ENCODE measurements at places on chromosomes 1 and 21.

- no peak for DNase-seq
Observed at GRCh38 chr1:6178751-6179563, 1.2 kb downstream of the CHD5 start.

- peak; percentile 74 for DNase-seq
Observed at GRCh38 chr1:156625436-156626078, 6.3 kb downstream of the HAPLN2 start.

DNA sequence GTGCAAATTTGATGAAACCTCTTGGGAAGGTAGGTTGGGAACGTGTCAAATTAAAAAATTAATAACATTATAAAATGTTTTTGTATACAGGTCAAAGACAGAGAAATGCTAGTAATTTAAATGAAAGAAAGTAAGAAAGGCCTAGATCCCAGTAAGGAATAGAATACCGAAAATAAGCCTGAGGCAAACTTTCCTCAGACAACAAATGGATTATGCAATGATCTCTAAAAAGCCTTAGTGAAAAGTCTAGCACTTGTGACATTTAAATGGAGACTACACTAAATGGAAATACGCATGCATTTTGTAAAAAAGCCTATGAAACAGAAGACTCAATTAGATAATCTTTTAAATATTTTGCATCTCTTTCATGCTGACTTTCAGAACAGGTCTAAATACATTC, 138.5 kb upstream of the ZNHIT6 start:
- no peak for DNase-seq

DNA sequence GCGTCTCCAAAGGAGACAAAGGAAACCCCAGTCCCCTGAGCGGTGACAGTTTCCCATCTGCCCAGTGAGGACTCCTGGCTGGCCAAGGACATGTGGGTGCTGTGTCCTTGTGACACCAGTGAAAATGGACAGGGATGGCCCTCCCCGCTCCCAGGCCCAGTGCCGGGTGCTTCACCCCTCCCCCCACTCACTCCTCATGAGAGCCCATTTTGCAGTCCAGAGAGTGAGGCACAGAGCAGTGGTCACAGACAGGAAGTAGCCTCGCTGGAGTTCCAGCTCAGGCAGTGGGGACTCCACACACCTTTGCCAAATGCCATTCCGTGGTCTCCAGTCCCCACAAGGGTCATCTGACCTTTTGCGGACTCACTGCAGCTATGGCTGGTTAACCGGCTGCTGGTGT, 642.9 kb downstream of the PTPRU start:
- no peak for DNase-seq

DNA sequence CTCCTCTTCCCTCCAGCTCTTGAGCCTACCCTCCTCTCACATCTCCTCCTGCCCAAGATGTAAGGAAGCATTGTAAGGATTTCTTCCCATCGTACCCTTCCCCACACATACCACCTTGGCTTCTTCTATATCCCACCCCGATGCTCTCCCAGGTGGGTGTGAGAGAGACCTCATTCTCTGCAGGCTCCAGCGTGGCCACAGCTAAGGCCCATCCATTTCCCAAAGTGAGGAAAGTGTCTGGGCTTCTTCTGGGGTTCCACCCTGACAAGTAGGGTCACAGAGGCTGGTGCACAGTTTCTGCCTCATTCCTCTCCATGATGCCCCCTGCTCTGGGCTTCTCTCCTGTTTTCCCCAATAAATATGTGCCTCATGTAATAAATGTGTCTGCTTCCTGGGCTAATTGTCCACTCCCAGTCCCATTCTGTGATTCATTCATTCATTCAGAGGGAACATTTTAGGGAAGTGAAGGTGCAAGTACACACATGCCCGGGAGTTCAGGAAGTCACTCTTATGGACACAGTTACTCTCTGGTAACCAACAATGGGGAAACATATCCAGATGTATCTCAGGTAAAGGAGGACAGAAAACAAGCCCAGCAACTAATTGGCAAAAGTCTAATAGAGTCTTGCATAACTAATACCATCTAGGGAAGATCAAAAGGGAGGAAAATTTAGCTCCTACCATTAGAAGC, 1.9 kb downstream of the SPRR4 start:
- no peak for DNase-seq

- no peak for DNase-seq
Observed at GRCh38 chr1:85351202-85351828, 74.9 kb upstream of the BCL10 start.

- no peak for DNase-seq
Observed at GRCh38 chr21:36473203-36473602, 6.7 kb downstream of the CLDN14 start.

DNA sequence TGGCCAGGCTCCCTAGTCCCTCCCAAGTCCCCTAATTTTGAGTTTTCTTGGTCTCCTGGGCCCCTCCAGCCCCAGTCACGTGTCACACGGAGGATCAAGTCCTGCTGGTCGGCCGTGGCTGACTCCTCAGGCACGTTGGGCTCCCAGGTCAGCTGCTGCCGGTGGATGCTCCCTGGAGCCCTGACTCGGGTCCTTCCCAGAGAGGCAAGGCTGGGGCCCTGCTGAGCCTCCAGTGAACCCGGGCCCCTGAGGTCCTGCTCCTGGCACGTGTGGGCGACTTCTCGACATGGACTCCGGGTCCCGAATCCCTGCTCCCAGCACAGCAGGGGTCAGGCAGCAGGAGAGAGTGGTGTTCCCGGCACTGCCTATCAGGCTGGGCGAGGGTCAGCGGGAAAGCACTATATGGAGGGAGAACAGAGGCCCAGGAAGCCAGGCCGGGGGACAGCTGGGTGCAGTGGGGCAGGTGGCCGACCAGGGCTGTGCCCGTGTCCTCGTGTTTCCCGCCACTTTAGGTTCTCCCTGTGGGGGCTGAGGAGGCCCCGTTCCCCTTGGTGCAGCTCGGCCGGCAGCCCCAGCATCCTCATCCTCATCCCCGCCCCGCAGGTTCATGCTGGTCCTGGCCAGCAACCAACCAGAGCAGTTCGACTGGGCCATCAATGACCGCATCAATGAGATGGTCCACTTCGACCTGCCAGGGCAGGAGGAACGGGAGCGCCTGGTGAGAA, 13.2 kb downstream of the TMEM240 start:
- DNase-seq, result no peak

DNA sequence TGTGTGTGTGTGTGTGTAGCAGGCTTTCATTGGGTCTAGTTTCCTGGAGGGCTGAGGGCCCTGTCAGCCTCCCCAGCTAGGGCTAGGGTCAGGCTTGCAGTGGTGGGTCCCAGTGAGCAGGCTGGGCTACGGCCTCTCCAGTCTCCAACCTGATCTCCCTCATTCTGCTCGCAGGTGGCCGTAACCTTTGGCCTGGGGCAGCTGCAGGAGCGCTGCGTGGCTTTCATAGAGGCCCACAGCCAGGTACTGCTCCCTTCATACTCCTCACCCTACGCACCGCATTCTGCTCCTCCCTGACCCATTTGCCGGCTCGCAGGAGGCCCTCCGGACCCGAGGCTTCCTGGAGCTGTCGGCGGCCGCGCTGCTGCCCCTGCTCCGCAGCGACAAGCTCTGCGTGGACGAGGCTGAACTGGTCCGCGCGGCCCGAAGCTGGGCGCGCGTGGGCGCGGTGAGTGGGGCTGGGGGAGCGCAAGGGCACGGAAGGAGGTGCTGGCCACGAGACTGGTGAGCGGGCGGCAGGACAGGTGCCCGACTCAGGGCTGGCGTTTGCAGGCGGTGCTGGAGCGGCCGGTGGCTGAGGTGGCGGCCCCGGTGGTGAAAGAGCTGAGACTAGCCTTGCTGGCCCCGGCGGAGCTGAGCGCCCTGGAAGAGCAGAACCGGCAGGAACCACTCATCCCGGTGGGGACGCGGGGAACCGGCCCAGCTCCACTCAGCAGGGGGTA, 4.7 kb downstream of the BTBD19 start:
- no peak for DNase-seq

DNA sequence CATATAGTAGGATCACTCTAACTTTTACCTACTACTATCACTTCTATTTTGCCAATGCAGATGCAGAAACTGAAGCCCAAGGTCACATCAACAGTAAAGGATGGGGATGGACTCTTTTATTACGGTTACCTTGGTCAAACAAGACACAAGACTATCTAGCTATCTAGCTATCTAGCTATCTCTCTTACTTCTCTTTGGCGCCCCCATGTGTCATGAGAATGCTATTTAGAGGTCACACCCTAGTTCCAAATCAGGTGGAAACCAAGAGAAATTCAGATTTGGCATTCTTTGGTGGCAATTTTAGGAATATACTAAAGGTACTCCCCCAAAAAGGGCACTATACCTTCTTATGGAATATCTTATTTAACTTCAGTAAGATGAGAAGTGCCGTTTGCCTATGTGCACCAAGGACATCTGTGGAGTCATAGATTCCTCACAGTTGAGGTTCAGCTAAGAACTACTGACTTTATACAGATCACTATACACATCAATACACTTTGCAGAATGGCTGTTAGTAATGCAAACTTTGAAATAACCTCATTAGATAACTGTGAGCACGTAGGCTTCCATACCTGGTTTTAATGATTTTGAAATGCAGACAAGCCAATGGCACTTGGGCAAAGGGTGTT, 6.7 kb downstream of the ZNF648 start:
- DNase-seq, result peak; percentile 79

DNA sequence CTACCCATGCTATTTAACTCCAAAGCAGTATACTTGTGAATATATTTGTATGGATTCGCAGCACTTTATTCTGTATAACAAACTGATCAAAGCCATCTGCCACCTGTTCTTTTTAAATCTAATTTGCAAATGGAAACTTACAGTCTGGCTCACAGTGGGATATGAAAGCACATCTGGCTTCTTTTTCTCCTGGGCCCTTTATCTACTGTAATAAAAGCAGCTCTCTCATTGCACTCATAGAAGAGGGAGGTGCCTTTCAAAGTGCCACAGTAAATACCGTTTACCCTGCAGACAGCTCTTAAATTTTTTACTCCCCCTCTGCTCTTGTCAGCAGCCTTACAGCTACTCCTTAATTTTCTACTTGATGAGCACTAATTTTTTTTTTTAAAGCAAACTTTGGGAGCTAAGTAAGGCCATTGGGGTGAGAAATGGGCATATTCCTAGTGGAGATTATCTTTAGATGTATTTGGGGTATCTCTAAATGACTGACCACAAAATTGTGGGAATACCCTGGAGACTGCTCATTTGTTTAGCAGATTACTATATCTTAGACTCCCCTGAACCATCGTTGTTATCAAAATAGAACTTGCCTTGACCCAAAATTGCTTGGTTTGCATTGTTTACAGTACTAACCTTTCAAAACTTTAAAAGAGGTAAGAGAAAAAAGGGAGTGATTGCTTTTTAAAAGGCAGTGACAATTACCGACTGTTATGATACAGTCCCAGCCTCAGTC, 110.1 kb downstream of the VPS13D start:
- DNase-seq, result no peak

DNA sequence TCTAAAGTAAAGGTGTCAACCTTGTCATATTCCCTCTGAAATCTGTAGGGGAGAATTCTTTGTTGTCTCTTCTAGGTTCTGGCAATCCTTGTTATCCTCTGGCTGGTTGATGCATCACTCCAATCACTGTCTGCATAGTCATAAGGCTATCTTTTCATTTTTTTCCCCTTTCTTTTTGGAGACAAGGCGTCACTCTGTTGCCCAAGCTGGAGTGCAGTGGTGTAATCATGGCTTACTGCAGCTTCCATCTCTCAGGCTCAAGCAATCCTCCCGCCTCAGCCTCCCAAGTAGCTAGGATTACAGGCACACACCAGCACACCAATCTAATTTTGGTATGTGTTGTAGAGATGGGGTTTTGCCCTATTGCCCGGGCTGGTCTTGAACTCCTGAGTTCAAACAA, 12.9 kb downstream of the DPYD start:
- DNase-seq, result peak; percentile 83

GRCh38 chr1:231355171-231355570, 17.1 kb downstream of the SPRTN start:
- no peak for DNase-seq

GRCh38 chr1:179921981-179922872, 32.4 kb upstream of the CEP350 start:
- no peak for DNase-seq
